ENCODE measurements at places on chromosomes 16 and 17.

DNA sequence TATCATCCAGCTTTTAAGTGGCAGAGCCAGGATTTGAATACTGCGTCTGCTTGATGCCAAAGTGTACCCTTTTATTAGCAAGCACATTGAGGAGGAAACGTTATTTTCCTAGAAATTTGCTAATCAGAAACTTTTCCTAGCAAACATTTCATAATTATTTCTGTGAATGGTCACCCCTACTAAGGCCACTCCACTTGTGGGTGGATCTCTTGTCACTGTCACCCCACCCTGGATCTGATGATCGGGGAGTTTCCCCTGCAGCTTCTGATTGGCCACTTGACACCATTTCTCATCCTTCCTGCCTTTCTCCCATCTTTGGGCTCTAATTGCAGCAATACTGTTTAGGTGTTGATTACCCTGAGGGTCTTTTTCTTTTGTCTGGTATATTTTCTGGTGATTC lies 35.9 kb downstream of the GPRC5B start:
- DNase-seq: no peak

DNA sequence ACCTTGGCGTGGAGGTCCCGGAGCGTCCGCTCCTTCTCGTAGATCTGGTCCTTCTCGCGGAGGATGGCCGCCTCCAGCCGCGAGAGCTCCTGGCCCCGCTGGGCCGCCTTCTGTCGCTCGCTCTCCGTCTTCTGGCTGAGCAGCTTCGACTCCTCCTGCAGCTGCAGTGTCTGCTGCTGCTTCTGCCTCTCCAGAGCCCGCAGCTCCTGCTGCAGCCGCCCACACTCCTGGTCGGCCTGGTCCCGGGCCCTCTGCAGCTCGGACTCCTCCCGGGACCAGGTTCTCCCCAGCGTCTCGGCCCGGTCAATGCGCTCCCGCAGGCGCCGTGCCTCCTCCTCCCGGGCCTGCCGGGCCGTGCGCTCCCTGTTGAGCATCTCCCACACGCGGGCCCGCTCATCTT lies 7.6 kb downstream of the CDK3 start:
- DNase-seq: no peak

DNA sequence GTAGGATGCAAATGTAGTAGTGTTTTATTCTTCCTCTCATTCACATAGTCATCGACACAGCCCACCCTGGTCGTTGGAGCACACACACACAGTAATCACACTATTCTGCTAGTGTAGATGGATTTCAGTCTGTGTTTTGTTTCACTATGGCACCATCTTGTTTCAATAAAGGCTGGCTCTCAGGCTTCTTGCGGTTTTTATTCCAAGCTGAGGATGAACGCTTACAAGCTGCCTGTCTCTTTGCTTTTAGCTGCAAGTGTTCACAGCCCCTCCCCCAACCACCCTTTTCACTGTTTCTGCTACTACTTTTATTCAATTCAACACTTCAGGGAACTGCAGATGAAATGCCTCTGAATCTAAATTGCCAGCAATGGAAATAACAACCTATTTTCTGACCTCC lies 140.9 kb upstream of the PMFBP1 start:
- no peak for DNase-seq

GRCh38 chr17:2018716-2019510 lies 6.2 kb downstream of the RTN4RL1 start:
- no peak for DNase-seq

- DNase-seq: no peak
Measured at GRCh38 chr16:68238029-68238345, 2.1 kb upstream of the ESRP2 start.

GRCh38 chr17:35287286-35287811 lies 44.5 kb downstream of the SLFN5 start:
- no peak for DNase-seq

- no peak for DNase-seq
Measured at GRCh38 chr17:57422574-57423164, 166.3 kb downstream of the MSI2 start.

GRCh38 chr16:30122604-30123160 lies 338 bp downstream of the MAPK3 start:
- no peak for DNase-seq

GRCh38 chr17:55546991-55547664 lies 35.9 kb upstream of the SMIM36 start:
- DNase-seq: no peak

DNA sequence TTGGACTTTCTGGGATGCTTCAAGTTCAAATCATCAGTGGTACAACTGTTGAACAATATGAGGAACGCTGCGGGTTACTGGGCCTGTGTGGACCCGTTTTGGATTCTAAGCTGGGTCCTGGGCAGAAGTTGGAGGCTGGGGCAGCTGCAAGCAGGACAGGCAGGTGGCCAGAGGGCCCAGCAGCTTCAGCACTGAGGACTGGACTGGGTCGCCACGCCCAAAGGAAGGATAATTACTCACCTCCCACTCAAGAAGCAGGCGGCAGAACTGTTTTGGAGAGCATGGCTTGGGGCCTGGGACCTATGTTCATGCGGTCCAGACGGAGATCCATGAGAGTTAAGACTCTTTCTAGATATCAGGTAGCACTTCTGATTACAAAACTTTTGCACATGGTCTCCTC lies 1.5 kb upstream of the ZNHIT3 start:
- no peak for DNase-seq

DNA sequence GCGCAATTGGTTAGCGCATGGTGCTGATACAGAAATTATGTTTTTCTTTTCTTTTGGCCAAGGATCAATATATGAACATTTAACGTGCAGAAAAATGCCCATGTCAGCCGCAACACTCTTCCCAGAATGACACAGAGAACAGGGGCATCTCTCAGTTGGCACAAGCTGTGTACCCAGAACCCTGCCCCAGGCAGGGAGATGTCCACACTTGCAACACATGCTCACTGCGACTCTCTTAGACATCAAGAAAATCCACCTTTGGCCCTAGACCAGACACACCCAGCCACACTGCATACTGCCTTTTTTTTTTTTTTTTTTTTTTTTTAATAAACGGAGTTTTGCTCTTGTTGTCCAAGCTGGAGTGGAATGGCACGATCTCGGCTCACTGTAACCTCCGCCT lies 17.0 kb downstream of the PITPNA start:
- no peak for DNase-seq

- no peak for DNase-seq
Measured at GRCh38 chr16:4316864-4317531, 1.1 kb downstream of the GLIS2 start.

- no peak for DNase-seq
Measured at GRCh38 chr17:40953881-40954280, 12.9 kb downstream of the KRT39 start.

- no peak for DNase-seq
Measured at GRCh38 chr17:45006927-45007461, 38.9 kb upstream of the C1QL1 start.

GRCh38 chr17:55654022-55654421 lies 68.6 kb downstream of the TMEM100 start:
- DNase-seq: no peak

GRCh38 chr17:79211061-79211770 lies 136.6 kb downstream of the ENGASE start:
- no peak for DNase-seq

GRCh38 chr17:680529-680928 lies 34.1 kb downstream of the VPS53 start:
- DNase-seq: no peak

DNA sequence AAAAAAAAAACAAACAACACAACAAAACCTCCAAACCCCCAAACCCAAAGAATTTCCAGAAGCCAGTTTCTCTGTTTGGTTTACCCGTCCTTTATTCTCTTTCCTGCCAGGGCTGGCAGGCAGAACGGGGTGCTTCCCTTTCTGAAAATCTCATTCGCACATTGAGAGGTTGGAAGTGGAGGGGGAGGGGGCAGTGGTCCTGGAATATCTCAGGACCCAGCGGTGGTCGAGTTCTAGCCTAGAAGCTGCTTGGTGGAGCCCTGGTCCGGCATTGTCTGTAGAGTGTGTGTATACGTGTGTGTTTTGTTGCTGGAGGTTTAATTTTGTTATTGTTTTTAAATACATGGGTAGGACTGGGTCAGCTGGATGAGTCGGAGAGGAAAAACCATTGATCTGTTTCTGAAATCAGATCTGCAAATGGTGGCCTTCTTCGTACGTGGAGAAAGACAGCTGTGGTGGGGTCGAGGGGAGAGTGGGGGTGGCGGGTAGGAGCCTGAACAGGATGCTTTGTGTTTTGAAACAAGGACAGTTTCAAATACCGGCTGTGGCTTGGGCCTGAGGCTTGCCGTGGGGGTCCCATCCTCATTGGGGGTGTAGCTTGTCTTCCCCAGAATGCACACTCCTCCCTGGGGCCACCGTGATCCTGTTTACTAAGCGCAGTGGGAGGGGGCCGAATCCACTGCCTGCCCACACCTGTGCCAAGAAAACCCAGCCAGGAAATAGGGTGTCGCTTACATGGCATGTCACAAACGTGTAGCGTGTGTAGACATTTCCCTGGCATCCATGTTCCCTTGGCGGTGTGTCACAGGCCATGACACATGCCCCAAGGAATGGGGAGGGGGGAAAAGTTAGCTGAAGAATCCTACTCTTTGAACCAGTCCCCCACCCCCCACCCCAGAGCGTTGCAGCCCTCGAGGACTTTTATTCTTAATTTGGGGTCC lies 1.6 kb downstream of the CMIP start:
- DNase-seq: no peak

Data from stimulated activated CD8-positive, alpha-beta memory T cell treated with anti-CD3 and anti-CD28 coated beads, Interleukin-4, amount 100 ng/mL, for 1 hour (primary cell).